Stimulated activated CD8-positive, alpha-beta memory T cell treated with anti-CD3 and anti-CD28 coated beads, Interleukin-15, amount 100 ng/mL, for 4 hours (primary cell): ENCODE measurements at places on chromosomes 7 and 10.

DNA sequence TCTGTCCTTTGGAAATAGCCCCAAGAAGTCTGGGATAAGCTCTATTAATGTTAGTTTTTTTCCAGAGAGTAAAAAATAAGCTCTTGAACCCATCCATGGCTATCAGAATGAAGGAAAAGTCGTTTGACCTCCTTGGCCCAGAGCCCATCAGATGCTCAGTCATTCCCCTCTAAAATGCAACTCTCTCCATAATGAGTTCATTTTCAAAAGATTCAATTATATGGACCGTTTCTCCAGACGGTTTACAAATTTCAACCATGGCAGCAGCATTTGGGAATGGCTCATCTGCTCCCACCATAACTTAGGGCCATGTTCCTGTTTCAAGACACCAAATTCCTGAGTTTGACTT lies 220.0 kb downstream of the PTPRN2 start:
- no peak for DNase-seq

GRCh38 chr10:68367121-68367520 lies 34.4 kb upstream of the PBLD start:
- DNase-seq = no peak

GRCh38 chr7:143369678-143370651 lies 7.5 kb upstream of the FAM131B start:
- no peak for DNase-seq

DNA sequence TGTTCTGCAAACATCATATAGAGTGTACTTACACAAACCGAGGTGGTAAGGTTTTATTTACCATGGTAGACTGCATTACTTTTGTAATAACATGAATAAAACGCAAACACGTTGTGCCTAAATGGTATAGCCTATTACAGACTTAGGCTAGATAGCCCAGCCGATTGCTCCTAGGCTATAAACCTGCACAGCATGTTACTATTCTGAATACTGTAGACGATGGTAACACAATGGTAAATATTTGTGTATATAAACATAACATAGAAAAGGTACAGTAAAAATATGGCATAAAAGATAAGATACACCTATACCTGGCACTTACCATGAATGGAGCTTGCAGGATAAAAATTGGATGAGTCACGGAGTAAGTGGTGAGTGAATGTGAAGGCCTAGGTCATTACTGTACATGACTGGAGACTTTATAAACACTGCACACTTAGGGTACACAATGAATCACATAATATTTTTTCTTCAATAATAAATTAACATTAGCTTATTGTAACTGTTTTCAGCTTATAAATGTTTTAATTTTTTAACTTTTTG lies 16.3 kb downstream of the AKR1D1 start:
- DNase-seq = no peak

- no peak for DNase-seq
These were observed 8.0 kb downstream of the SLC18A2 start for GRCh38 chr10:117248750-117249465.

GRCh38 chr7:157558516-157558874 lies 221.7 kb downstream of the DNAJB6 start:
- DNase-seq = no peak

GRCh38 chr7:30166155-30166840 lies 31.5 kb downstream of the MTURN start:
- DNase-seq = no peak

GRCh38 chr10:112821038-112821437 lies 129.0 kb upstream of the TCF7L2 start:
- DNase-seq = no peak

GRCh38 chr10:21517134-21518031 lies 8.1 kb downstream of the SKIDA1 start:
- DNase-seq = no peak

DNA sequence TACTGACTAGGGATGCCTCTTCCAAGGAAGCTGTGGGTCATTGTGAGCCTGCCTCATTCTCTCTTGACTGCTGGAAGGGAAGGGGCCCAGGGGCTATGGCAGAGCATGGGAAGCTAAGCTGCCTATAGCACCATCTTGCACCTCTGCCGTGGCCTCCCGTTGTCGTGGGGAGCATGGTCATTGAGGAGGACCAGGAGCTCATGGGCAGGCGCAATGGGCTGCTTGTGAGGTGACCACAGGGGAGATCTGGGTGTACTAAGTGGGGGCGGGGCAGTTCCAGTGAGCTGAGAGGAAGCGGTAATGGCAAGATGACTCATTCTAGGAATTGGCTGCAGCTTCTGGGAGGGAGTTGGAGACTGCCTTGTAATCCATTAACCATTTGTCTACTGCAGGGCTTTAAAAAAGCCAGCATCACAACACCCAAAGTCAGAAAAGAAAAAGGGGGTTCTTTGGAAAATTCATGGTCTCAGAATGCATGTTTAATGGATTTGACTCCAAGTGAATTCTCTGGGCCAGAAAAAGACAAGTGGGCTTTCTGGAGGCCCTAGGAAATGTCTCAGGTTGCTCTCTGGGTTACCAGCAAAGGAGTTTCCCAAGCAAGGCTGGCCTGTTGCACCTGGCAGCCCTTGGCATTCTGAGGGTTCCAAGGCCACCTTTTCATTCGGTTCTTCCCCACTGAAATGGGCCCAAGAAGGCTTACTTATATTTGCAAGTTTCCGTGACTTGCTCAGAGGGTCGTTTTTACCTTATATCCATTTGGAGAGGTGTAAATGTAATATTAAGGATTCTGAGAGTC lies 3.6 kb downstream of the DUSP5 start:
- peak; percentile 31 for DNase-seq

DNA sequence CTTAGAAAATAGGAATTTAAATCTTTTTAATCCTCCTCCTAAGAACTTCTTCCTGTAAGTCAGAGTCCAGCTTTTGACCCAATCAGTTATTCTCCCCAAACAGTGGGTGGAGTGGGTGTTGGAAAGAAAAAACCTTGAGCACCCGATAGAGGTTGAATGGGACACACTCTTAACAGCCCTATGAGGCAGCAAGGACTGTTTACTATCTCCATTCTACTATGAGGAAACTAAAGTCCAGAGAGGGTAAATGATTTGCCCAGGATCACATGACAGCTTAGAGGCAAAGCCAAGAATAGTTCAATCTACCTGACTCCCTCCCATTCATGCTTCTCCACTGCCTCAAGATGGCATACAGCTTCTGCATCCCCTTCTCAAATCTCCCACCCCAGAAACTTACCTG lies 57.6 kb upstream of the SLC35B4 start:
- DNase-seq = no peak

DNA sequence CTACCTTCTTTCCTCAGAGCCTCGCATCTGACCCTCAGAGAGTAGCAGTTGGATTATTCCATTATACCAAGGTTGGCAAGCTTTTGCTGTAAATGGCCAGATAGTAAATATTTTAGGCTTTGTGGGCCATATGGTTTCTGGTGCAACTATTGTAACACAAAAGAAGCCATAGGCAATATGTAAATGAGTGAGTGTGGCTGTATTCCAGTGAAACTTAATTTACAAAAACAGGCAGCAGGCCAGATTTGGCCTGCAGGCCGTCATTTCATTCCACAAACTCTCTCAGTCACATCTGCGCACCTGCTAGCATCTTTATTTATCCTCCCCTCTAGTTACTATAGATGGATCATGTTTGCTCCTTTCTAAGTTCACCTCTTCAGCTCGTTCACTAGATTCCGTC lies 6.7 kb downstream of the ZNF518A start:
- no peak for DNase-seq

- DNase-seq = no peak
These were observed 3.1 kb upstream of the NKX2-3 start for GRCh38 chr10:99529591-99530107.

DNA sequence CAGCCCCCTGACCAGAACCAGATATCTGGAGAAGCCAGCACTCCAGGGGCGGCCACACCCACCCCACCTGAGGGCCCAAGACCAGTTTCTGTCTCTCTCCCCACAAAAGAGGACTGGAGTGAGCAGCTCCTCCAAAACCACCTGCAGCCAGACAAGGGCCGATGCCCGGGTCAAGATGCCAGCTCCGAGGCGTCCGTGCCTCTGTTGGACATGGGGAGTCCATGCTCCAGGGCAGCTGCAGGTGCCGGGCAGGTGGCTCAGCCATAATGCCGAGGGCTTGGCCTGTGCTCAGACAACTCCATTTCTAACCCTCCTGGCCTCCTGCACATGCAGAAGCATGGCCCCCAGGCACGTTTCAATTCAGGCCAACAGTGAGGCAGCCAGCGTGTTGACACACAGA lies 234.6 kb downstream of the MAD1L1 start:
- no peak for DNase-seq

- DNase-seq = peak; percentile 14
These were observed 2.4 kb upstream of the INHBA start for GRCh38 chr7:41705109-41705901.
